Inflammatory macrophage treated with lipopolysaccharide for 1 hour (primary cell): ENCODE measurements at places on chromosomes 2 and 18.
A peak's percentile ranks its signal among the peaks of the same experiment; 100 is the strongest.

GRCh38 chr18:41262688-41263087 is 692.3 kb upstream of the PIK3C3 start:
- DNase-seq, result no peak

GRCh38 chr2:19540739-19541525 is 182.5 kb upstream of the OSR1 start:
- no peak for DNase-seq

DNA sequence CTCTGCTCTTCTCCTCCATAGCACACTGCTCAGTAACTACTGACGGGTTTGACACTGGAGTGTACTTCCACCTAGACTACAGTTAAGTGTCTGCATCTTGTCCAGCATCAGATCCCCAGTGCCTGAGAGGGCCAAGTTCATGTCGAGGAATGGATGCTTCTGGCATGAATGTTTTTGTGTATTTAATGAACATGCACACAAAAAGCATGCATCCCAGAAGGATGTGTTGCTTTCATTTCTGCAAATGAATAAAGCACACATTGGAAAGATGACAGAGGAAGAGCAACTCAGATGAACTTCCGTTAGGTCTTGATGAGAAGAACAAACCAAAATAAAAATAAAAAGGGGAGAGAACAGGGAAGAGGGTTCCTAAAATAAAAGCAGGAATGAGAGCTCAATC is 27.9 kb downstream of the C2orf49 start:
- DNase-seq, result no peak

GRCh38 chr2:232260075-232260474 is 118.5 kb upstream of the ALPP start:
- no peak for DNase-seq

DNA sequence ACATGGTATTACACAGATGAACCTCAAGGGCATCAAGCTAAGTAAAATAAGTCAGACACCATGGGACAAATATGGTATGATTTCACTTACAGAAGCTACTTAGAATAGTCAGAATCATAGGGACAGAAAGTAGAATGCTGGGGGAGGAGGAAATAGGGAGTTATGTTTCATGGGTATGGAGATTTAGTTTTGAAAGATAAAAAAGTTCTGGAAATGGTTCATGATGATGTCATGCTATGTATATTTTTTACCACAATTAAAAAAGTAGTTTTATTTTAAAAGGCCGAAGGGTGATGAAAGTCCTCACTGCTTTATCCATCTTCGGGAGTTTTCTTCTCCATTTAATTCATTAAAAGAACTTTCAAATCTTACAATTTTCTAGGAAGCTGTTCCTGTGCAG is 181.9 kb downstream of the CALCRL start:
- no peak for DNase-seq

DNA sequence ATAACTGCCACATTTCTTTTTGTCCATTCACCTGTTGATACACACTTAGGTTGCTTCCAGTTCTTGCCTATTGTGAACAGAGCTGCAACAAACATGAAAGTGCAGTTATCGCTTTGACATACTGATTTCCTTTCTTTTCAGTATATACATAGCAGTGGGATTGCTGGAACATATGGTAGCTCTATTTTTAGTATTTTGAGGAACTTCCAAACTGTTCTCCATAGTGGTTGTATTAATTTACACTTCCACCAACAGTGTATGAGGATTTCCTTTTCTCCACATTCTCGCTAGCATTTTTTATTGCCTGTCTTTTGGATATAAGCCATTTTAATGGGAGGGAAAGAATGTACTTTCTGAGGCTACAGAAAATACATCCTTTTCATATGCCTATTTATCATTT is 167.4 kb downstream of the GULP1 start:
- DNase-seq, result no peak

DNA sequence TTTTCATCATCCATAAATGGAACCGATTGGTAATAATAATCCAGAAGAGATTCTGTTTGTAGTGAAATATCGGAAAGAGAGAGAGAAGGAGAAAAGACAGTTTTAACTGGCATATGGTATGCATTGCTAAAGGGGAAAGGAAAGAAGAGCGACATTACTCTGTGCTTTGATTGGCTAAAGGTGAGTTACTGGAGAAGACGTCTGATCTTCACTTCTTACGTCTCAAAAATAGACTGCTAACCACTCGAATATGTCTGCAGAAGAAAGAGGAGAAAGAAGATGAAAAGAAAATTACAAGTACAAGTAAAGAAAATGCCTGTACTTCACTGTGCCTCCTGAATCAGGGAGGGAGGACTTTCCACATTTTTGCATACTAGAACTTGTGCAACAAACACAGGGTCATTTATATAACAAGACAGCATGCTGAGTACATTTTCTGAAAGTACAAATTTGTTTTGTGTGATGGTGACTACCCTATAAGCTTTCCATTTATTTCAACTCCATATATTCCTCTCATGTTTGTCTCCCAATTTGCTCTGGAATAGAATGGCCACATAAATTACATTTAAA is 787.2 kb downstream of the RNF144A start:
- peak; percentile 5 for DNase-seq

- DNase-seq, result no peak
These were observed 24.5 kb downstream of the SIGLEC15 start for GRCh38 chr18:45850021-45850420.

DNA sequence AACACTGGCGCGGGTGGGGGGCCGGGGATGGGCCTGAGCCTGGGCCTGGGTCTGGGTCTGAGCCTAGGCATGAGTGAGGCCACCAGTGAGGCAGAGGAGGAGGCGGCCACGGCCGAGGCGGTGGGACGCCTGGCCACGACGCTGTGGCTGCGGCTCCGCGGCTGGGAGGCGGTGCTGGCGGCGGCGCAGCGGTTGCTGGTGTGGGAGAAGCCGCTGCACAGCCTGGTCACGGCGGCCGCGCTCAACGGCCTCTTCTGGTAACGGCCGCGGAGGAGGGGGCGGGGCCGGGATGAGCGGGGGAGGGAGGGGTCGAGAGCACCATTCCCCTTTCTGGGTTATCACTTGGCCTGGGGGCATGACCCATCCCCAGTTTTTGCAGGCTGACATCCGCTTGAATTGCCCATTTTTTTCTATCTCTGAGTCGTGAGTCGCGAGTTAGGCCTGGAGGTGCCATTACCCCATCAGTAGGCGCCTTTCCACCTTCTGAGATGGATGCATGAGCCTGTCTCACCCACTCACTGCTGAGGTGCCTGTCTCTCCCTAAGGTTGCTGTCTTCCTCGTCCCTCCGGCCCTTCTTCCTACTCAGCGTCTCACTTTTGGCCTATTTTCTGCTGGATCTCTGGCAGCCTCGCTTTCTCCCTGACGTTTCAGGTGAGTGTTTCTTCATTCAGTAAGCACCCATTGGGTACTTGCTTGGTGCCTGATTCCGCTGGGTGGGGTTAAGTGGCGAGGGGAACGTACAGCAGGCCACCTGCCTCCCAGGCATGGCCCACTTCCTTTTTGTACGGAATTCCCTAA is 501 bp downstream of the RETREG2 start:
- no peak for DNase-seq

GRCh38 chr2:172739661-172740266 is 4.1 kb downstream of the RAPGEF4 start:
- DNase-seq, result no peak

DNA sequence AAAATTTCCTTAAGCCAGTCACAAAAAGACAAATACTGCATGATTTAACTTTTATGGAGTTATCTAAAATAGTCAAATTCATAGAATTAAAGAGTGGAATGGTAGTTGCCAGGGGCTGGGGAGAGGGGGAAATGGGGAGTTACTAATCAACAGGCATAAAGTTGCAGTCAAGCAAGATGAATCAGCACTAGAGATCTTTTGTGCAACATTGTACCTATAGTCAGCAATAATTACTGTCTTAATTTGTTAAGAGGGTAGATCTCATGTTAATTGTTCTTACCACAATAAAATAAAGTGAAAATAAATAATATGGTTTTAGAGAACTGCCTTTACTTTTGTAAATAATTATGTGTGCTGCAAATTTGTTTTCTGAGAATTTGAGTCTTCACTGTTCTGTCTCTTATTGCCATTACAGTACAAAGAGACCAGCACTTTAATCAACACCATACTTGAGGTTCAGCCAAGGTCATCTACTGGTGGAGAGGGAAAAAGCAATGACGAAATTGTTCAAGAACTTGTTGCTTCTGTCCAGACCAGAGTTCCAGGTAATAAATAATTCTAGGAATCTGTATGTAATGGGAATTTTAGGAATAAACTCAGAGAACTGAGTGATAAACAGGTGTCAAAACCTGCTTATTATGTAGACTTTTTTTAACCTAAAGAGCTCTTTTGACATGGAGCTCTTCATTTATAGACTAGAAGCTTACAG is 75.5 kb downstream of the TRABD2A start:
- no peak for DNase-seq

GRCh38 chr2:23397478-23397877 is 12.5 kb downstream of the KLHL29 start:
- no peak for DNase-seq

- no peak for DNase-seq
These were observed 71.3 kb upstream of the TCF7L1 start for GRCh38 chr2:85061896-85062295.

- DNase-seq, result no peak
These were observed 41.0 kb downstream of the NPC1 start for GRCh38 chr18:23545247-23545789.

- no peak for DNase-seq
These were observed 400 bp downstream of the CCDC88A start for GRCh38 chr2:55419233-55419678.

- DNase-seq, result peak; percentile 63
These were observed 112.8 kb downstream of the UPP2 start for GRCh38 chr2:158214431-158214830.

DNA sequence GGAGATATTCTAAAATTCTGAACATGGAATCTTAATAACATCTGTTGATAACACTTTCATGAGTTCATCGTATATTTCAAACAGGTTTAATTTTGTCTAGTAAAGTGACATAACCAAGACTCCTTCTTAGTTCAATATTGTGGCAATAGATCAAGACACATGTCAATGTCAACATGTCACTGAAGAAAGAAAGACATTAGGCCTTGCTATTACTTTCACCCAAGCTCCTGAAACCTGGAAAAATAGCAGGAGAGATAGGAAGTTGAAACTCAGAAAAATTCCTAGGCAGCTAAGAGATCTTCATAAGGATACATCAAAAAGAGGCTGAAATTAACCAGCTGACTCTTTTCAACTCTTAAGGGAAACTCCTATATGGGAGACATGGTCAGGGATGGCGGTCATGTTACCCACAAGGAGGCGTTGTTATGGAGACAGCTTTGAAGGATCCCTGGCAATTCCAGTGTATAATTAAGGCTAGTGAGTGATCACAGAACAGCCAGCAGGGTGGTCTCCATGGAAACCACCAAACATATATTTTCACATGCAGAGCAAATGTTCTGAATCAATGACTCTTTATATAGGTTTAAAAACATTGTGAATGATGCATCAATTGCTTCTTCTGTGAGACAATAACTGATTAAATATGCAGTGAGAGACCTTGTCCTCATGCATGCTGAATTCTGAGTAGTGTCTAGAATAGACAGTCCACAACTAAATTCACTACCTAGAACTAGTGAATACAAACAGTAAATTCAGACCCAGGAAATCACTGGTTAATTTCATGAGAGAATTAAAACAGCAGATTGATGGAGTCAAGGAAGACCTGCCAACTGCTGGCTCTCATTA is 115.3 kb upstream of the RIOK3 start:
- no peak for DNase-seq

DNA sequence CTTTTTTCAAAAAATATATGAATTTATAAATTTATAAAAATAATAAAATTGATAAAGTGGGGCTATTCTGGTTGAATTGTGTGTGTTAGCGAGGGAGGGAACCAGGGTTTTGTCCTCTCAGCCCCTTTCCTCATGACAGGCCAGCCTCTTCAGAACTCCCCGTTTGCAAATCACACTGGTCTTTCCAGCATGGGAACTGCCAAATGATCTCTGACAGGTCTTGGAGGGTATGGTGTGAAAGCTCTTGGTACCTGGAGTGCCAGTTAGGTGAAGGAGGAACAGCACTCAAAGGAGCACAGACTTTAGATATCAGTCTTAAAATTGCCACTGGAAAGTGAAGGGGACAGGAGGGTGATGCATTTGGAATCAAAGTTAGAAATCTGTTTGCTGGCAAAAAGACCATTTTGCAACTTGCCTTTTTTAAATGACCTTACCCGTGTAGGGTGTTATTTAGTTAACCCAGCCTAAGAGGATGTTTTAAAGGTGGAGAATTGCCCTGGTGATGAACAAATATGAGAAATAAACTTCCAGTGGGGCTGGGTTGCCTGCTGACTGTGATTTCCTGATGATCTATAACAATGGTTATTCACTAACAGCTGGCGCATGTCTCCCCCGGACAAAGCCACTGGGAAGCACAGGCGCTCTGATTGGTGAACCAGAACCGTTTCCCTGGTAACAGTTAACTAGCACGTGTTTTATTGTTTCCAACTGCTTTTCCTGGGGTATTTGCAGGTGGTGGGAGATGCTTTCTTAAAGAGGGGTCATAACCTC is 85.3 kb upstream of the EFEMP1 start:
- DNase-seq, result no peak

- no peak for DNase-seq
These were observed 16.6 kb downstream of the KCNG2 start for GRCh38 chr18:79814373-79814772.

DNA sequence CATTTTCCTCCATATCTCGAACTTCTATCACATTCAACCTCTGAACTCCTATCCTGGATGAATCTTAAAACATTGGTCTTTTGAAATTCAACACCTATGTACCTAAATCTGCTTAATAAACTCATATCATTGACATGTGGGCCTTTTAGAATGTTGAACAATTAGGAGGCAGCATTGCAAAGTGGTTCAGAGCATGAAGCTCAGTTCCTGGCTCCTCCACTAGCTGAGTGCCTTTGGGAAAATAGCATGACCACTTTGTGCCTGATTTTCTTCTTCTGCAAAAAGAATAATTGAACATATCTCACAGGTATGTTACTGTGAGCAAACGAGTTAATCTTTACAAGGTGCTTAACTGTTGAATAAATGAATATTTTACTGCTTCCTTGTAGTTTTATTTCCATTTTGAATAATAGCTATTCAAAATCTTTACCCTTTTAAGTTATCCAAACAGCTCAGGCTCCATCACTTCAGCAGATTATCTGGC is 14.3 kb upstream of the ITPRID2 start:
- no peak for DNase-seq

GRCh38 chr2:30074023-30074422 is 72.8 kb upstream of the YPEL5 start:
- no peak for DNase-seq

DNA sequence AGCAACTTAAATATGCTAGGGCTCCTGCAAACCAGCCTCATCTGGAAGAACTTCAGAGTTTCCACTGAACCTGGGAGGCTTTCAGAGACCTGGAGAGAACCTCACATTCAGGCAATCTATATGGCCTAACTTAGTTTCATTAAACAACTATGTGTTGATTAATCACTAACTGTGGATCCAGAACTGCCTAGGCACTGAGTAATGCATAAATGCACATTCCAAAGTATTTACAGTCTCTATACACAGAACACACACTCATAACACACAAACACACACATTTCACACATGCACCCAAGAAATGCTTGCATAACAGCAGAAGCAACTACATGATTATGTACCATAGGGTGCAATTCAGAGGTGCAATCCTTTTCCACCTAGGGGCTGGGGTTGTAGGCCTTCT is 552.8 kb downstream of the BCL11A start:
- DNase-seq, result no peak

- DNase-seq, result no peak
These were observed 318.0 kb downstream of the ZEB2 start for GRCh38 chr2:144201868-144202468.
